ENCODE measurements at places on chromosomes 1 and 21.

GRCh38 chr1:116347696-116348095 is 25.3 kb upstream of the ATP1A1 start:
- peak; percentile 9 for DNase-seq

DNA sequence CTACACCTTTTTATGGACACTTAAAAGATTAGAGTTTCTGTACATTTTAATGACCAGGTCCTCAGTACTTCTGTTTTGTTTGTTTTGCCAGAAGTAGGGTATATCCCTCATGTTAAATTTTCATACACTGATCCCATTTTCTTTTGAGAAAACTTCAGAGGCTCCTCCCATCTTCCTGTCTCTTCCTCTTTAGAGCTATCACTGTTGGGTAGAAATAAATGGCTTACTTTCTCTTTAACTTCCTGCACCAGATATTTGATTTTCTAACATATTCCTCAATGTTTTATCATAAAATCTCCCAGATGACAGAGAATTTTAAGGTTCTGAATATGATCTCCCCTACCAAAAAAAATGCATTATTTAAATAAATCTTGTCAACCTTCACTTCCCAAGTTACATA is 23.4 kb downstream of the VAV3 start:
- DNase-seq: no peak

DNA sequence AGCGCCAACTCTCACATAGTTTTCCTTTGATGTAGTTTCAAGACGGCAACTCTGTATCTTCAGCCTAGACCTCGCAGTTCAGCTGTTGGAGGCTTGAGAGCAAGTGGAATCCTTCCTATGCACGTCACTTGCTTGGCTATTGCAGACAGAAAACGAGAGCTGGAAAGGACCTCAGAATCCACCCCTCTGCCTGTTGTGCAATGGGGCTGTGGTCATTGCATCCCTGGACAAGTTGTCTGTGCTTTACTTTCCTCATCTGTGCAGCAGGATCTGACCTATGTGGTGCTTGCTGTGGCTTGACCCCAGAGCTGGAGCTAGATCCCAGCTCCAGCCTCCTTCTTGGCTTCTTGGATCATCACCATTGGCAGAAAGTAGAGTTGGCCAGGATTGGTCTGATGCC is 50.0 kb upstream of the IGSF21 start:
- DNase-seq: no peak

DNA sequence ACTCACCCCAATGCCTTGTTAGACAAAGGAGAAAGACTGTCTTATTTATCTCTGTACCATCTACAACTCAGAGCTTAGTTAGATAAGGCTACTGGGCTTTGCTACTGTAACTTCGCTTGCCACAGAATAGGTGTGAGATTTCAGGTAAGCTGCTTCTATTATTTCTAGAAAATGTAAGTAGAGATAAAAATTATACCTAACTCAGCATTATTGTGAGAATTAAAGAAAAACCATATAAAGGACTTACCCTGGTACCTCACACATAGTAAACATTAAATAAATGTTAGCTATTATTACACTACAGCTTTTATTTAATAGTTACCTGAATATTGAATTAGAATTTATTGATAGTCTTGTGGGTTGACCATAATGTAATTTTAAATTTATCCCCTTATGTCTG is 36.5 kb upstream of the EPHX4 start:
- DNase-seq: no peak

DNA sequence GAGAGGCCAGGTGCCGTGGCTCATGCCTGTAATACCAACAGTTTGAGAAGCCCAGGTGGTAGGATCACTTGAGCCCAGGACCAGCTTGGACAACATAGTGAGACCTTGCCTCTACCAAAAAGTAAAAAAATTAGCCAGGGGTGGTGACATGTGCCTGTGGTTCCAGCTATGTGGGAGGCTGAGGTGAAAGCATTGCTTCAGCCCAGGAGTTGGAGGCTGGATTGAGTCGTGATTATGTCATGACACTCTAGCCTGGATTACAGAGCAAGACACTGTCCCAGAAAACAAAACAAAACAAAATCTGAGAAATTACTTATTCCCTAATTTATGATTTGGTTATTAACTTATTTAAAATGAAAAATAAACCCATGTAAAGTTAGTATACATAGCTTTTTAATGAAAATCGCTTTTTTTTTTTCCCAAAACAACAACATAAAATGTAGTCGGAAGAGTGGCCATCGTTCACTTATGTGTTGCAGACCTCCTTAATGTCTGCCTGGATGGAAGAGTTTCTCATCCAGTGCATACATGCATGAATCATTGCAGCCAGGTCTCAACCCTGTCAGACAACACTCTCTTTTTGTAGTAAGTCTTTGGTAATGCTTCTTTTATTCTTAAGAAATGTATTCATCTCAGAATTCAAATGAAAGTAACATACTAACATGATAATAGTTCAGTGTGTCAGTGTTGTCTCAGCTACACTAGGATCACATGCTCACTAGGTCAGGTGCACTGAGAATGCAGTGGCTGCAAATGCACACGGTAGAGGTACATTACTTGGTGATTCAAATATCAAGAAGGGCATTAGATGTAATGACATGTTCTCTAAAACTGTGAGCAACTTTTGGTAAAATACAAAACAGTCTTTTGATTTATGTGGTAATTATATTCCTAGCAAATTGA is 28.0 kb downstream of the ITSN1 start:
- no peak for DNase-seq

GRCh38 chr1:7478142-7478790 is 292.8 kb upstream of the VAMP3 start:
- no peak for DNase-seq

DNA sequence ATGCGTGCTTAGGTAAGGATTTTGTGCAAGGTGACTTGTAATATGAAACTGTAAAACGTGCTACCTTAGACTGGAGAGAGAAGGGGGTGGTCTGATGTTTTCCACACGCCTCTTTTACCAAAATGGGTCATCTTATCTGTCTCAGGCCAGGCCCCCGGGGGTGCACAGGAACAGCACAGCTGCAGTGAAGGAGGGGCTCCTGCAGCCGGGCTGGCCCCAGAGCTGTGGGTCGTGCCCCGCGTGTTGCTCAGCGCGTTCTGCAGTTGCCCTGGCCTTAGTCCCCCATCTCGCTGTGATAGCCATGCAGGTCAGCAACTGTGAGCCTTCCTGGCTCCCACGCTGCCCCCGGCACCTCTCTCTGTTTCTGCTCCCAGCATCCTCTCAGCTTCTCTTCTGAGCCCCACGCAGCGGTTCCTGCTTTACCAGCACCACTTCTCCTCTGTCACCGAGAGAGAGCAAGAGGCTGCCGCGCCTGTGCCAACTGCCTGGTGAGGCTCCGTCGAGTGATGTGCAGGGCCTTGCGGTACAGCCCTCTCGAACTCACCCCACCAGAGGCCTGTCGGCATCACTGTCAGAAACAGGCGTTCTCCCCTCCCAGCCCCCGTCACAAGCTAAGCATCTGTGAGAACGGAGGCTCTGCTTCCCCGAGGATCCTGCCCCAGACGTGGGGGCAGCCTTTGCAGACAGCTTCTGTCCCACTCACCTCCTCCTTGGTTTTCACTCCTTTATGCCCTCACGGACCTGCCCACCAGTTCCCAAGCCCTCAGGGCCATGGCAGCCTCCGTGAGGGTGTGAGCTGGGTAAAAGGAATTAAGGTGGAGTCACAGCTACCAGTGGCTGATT is 73.3 kb downstream of the ADARB1 start:
- DNase-seq: no peak

- no peak for DNase-seq
Observed at GRCh38 chr1:175129644-175129996, 62.0 kb downstream of the TNN start.

GRCh38 chr1:32208469-32208868 is 420 bp upstream of the DCDC2B start:
- no peak for DNase-seq

GRCh38 chr1:153944005-153944826 is 2.3 kb downstream of the DENND4B start:
- DNase-seq: no peak

GRCh38 chr1:160097151-160097910 is 1.1 kb downstream of the IGSF8 start:
- DNase-seq: no peak

GRCh38 chr1:231663211-231663792 is 36.7 kb downstream of the DISC1 start:
- DNase-seq: no peak

- DNase-seq: no peak
Observed at GRCh38 chr1:237884237-237884636, 6.5 kb downstream of the ZP4 start.

DNA sequence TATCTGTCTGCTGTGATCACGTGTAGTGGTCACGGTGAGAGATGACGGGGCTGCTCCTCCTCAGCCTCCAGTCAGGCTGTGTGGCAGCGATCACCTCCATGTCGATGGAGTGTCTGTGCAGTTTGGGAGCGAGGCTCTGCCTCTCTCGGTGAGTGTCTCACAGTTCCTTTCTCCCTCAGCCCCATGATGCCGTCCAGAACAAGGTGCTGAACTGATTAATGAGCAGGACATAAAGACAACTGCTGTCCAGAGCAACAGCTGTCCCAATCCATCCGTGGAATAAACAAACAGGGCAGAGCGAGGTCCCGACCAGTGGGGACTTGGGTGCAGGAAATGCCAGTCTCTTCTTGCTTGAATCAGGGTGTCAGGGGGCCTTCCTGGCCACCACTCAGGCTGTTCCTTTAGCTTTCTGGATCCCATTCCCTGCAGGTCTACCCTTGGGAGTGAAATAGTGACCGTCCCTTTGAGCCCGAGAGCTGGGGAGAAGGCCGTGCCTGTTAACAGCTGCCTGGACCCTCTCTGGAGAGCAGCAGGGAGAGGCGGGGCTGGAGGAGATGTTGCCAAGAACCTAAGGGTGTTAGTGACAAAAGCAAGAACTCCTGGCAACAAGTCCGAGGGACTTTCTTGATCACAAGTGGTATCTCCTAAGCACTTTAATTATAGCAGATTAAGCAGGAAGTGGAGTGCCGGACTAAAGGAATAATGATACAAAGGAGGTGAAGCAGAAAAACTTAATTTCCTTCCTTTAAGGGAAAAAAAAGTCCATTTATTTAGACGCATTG is 443.9 kb downstream of the KIF26B start:
- no peak for DNase-seq

DNA sequence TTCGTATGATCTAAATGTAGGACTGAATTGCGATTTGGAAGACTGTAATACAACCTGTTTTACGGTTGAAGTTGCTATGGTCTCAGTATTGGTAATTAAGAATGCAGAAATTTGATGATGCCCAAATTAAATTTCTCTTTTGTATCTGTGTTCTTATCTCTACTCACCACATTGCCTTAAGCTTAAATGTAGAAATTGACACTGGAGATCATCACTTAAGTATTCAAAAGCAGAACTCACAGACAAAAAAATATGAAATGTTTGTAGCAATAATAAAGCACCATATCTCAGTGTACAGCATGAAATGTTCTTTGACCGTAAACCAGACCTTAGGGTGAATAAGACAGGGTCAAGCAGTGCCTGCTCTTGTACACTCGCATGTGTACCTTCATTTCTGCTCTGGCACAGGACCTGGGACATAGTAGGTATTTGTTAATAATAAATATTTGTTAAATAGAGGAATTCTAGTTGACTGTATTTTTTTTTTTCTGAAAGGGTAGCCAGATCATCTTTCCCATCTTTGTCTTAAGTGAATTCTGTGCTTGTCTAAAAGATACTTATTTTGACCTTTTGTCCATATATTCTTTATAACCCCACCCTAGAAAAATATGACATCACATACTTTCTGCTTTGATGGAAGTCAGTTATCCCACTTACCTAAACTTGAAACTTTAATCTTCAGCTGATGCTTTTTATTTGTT is 1.5 kb downstream of the CDC7 start:
- no peak for DNase-seq

GRCh38 chr1:53111073-53111556 is 31.3 kb downstream of the SLC1A7 start:
- DNase-seq: no peak

- no peak for DNase-seq
Observed at GRCh38 chr1:51750729-51751128, 127.8 kb downstream of the NRDC start.

- DNase-seq: no peak
Observed at GRCh38 chr1:183676586-183677189, 23.6 kb upstream of the APOBEC4 start.

DNA sequence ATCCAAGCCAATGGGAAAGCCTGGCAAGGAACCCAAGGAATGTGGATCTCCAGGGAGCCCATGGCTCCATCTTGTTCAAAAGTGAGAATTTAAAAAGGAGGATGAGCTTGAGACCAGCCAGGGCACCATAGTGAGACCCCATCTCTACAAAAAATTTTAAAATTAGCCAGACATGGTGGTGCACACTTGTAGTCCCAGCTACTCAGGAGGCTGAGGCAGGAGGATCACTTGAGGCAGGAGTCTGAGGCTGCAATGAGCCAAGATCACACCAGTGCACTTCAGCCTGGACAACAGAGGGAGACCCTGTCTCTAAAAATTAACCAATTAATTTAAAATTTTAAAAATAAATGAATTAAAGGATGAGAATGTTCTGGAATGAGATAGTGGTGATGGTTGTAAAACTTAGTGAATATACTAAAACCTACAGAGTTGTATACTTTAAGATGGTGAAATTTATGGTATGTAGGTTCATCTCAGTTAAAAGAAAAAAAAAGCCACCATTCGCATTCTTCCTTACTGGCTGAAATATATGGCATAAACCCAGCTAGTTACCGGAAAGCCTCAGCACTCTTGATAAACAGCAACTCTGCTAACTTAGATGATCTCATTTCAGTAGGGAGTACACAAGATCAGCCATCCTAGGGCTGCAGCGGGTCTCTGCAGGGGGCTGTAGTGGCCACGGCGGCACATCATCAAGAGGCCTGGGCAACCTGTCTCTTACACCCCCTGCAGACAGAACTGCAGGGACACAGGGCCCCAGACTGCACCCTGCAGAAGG is 48.3 kb upstream of the H6PD start:
- no peak for DNase-seq

DNA sequence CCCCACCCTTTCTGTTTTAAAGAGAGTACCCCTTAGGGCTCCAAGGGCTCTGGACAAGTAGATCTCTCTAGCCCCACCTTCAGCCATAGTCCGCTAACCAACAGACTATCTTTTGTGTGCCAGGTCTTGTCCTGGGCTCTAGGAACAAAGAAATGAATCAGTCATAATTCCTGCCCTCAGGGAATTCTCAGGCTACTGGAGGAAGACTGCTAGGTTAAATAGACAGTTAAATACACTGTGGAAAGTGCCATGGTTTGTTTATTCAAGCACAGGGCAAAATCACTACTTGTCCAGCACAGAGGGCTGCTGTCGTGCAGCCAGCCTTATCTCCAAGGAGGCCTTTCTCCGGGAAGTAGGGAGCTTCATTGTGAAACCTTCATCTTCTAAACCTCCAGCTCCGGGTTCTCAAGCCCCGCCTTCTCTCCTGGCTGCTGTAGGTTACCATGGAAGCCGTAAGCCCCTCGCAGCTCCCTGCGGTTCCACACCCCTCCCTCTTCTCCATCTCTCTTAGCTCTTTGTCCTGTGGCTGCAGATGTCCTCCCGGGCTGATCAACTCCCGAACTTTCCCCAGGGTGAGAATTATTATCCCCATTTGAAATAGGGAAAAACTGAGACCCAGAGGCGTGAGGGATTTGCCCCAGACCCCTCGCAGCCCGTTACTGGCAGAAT is 29.8 kb downstream of the SHISAL2A start:
- no peak for DNase-seq
